Stimulated activated CD4-positive, alpha-beta T cell treated with anti-CD3 and anti-CD28 coated beads, TNF-alpha, amount 100 ng/mL, for 1 hour (primary cell): ENCODE measurements at places on chromosomes 11 and 22.

DNA sequence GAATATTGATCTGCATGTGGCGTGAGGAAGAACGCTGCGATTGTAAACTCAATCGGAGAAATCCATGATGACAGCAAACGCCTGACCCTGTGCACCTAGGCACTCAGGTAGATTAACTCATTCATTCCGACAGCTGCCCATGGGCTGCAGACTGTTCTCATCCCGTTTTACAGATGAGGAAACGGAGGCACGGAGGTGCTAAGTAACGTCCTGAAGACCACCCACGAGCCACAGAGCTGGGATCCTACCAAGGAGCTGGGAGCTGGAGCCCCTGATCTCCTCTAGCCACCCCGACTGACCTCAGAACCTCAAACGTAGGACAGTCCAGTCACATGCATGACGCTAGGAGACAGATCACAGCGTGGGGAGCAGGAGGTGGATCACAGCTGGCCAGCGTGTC, 1092.7 kb downstream of the BRD1 start:
- DNase-seq, result no peak

GRCh38 chr22:16609548-16610261, 17.1 kb upstream of the CCT8L2 start:
- DNase-seq, result no peak

GRCh38 chr11:103358251-103358650, 249.0 kb downstream of the DYNC2H1 start:
- no peak for DNase-seq

- no peak for DNase-seq
Measured at GRCh38 chr11:108278546-108278945, 55.7 kb downstream of the ATM start.

GRCh38 chr22:26086359-26086758, 82.9 kb upstream of the SEZ6L start:
- no peak for DNase-seq

DNA sequence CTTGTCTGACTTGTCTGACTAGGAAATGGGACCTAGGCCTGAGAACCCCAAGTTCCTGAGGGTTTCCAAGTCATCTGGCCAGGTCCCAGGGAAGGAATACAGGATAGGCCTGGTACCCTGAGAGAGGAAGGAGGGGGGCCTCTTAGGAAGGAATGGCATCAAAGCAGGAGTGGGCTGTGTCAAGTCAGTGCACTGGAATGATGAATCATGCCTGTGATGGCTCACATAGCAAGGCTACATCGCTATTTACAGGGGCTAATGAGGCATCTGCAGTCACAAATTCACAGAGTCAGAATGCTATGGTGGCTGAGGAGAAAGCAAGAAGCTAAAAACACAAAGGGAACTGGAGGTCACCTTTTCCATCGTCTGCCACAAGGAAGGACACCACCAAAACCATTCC, 247.3 kb downstream of the NXPE2 start:
- DNase-seq, result no peak
